Transverse colon (tissue), 4 donors: ENCODE measurements at places on chromosomes 2 and 18.

- no peak for DNase-seq
Observed at GRCh38 chr2:216508229-216508628, 9.6 kb downstream of the RPL37A start.

DNA sequence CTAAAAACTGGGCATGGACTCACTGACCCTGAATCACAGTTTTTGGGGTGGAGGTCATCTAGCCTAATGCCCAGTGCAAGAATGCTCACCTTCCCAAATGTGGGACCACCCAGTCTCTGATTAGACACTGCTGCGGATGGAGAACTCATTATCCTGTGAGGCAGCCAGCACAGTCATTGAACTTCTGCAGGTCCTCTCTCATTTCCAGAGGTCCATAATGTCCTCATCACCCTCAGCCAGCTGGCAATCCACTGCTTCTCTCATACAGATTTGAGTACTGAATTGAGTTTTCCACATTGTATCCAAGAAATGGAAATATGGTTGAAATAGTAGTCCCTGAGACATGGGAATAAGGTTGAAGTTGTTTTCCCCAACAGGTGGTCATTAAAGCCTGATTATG is 5.0 kb upstream of the MYO5B start:
- no peak for DNase-seq

- no peak for DNase-seq
Observed at GRCh38 chr2:17813010-17813741, 3.1 kb upstream of the MSGN1 start.

GRCh38 chr2:131168538-131168937 is 40.8 kb upstream of the POTEE start:
- no peak for DNase-seq

DNA sequence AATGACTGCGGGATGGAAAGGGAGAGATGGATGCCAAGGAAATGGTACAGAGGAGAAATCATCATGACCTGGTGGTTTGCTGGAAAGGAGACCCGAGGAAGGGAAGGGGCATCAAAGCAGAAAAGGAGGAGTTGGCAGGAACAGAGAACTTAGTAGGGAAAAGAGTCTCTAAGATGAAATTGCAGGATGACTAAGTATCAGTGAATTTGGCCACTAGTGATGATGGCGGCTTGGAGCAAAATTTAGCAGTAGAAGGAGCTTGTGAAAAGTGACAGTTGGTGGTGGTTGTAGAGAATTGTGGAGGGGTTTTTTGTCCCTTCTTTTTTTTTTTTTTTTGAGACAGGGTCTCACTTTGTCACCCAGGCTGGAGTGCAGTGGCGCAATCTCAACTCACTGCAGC is 10.1 kb downstream of the METAP1D start:
- DNase-seq = no peak

- DNase-seq = no peak
Observed at GRCh38 chr2:171958475-171958874, 36.2 kb downstream of the HAT1 start.

DNA sequence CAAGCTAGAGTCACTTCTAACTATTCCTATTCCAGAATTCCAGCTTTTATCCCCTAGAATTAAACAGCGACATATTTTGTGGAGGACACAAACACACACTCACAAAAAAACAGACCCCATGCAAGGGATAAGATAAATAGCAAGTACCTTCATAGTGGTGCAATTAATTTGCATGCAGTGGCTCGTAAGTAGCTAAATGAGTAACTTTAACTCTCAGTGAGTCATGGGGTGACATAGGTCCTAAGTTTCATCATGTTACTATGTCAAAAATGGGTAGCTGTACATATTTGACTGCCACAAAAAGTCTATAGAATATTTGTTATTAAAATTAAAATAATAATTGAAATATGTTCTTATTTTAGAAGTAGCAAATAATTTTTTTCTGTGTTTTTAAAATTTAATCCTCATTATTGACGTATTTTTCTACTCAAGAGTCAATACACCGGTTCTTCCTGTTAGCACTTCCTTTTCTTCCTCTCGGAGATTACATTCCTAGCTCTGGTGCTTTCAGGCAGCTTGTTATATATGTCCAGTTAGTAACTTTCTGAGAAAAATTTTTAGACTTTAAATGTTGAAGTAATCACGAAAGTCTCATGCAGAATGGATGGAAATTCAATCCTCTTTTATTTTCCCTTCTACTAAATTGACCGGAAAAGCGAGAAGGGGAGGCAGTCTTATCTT is 247.0 kb downstream of the KCNH7 start:
- no peak for DNase-seq

GRCh38 chr2:72828840-72829507 is 3.1 kb upstream of the EXOC6B start:
- no peak for DNase-seq

GRCh38 chr2:180728928-180729559 is 251.4 kb upstream of the UBE2E3 start:
- no peak for DNase-seq

DNA sequence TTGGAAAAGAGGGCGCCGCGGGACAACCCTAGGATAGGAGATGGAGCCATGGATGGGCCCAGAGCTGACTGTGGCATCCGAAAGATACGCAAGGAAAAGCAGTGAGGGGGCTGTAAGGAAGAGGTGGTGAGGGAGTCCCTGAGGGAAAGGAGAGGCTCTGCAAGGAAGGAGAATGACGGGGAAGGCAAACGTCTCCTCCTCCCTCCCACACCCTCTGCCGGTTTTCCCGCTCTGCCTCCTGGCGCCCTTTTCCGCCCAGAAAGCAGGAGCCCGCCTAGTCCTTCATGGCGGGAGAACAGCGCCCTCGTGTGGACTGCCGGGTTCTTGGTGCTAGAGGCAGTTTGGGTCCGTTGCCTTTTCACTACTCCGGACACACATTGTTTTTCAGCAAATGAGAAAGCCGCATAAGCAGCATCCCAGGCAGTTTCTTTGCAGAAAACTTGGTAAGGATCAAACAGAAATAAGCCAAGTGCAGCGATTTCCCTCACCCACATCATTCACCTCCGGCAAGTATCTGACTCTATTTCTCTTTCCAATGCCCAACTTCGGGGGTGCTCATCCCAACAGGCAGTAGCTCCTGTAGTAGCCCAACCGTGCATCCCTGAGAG is 200.4 kb downstream of the INO80D start:
- DNase-seq = peak; percentile 89

DNA sequence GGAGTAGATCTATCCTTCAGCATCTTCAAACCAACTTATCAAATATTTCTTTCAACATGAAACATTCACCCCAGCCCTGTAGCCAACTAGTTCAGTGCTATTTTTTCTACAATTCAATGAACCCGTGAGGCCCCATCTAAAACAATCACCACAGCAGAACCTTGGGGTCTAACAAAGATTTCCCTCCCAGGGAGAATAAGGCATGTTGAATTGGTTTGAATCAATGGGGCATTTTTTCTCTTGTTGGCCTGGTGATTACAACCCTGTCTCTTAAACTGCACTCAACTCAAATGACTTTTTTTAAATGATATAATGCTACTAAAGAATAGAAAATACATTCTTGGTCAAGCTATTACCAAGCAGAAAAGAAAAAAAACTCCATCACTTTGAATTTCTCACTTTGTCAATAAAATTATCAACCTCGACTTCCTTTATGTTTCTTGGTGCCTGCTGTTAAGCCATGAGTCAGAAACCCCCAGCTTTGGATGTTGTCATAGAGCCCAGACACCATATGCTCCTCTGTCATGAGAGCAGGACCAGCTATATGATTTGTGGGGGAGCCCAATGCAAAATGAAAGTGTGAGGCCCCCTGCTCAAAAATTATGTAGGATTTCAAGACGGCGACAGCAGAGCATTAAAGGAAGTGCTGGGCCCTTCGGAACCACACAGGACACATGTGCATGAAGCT is 282.4 kb downstream of the MEIS1 start:
- no peak for DNase-seq

DNA sequence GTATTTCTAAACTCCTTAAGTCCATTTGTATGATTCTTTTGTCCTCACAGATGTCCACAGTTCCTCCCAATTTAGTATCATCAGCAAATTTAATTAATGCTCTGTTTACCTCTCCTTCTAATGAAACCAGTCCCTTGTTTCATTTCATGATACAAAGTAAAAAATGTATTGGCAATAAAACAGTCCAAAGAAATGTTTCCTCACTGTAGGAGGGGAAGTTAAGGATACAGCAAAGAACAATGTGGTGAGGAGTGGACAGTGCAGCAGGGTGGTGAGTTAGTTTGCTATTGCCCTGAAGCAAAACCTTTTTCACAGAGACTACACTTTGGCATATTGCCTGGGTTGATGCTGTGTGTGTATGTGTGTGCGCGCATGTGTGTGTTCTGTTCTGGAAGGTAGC is 401.5 kb downstream of the ARHGAP15 start:
- DNase-seq = no peak

DNA sequence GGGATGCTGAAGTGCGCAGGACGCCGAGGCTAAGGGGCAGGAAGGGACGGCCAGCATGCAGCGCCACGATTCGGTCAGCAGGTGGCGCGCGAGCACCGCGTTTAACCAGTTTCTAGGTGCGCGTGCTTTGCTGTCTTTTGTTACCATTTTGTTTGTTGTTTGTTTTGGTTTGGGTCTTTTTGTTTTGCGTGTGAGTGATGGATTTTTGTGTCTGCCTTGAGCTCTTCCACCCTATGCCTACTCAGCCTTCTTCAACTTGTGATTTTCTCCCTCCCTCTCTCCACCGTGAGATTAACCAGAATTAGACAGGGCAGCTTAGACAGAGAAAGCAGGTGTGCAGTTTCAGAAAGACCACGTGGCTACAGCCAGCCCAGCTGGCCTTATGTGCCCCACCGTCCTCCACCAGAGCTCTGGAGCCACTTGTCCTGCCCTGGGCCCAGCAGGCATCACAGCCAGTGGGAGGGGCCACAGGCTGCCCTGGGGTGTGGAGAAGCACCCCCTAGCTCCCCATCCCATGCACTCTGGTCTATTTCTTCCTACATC is 180.2 kb downstream of the RNF144A start:
- DNase-seq = peak; percentile 77

- DNase-seq = no peak
Observed at GRCh38 chr18:33957707-33958106, 267.0 kb downstream of the NOL4 start.

DNA sequence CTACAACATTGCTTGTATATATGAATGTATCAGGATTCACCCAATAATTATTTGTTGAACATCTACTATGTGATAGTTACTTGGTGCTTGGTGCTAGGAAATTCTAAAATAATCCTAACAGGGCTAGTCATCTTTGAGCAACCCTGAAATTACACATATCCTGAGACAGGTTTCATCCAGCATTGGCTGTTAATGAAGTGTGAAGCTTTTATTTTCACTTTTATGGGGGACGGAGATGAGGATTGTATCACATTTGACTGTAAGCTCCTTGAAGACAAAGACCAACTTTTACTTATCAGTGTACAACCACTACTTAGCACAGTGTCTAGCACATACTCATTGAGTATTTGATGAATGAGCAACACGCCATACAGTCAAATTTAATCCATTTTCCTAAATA is 6.8 kb upstream of the GALM start:
- no peak for DNase-seq

GRCh38 chr2:27973592-27973991 is 83.1 kb downstream of the BABAM2 start:
- DNase-seq = no peak

DNA sequence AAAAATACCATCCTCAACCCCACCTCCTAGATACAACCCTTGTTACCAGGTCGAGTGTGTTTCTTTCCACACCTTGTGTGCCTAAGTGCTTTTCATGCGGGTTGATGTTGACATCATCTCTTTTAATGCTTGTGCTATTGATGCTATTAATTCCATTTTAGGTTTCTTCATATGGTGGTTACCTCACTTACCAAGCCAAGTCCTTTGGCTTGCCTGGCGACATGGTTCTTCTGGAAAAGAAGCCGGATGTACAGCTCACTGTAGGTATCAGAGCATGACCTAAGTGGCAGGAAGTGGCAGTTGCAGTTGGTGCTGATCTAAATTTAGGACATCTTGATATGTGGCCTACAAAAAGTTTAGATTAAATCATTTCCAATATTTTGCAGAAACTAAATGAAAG is 149.9 kb upstream of the TTC39C start:
- DNase-seq = no peak

- DNase-seq = no peak
Observed at GRCh38 chr2:226184540-226184939, 615.1 kb downstream of the IRS1 start.

DNA sequence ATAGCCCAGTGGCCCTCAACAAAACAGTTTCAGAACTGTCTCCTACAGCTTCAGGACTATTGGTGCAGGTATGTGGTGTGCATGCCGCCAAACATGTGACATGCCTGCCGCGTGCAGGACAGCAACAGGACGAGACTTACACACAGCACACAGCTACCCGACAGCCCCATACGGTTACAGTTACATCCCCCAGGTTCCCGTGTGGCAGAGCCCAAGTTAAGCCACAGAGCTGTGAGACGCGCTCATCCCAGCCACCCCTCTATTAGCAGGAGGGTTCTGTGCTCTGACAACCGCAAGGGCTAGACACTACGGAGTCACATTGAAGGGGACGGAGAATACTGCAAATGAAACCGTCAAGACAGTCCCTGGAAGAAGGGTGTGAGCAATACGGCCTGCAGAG is 16.4 kb upstream of the TUBB6 start:
- DNase-seq = no peak

DNA sequence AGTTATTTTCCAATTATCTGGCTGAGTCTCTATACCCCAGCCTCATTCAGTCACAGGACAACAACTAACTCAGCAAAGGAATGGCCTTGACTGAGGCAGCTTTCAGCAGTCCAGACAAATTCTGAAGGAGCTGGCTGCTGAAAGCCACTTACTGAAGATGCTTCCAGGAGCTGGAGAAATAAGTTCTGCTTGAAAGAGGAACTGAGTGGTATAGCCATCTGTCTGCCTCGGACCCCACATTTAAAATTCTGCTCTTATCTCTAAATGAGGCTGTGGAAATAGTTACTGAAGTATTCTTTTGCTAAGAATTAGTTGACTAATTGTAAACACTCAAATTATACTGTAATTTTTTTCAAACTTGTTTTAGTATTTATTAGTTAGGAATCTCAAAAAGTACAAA is 9.1 kb upstream of the GPD2 start:
- DNase-seq = no peak
